OCI-LY7 (cell line): ENCODE measurements at places on chromosomes 12 and 14. TPM values are rescaled to one million over a fixed set of nuclear protein-coding genes. Genes with fewer than 3 reads are reported as not detected.

Gene RPGRIP1
- total RNA-seq: 0.39 and 0.51 TPM in 2 replicates

- no peak for DNase-seq
Observed at GRCh38 chr12:45192707-45193106, 23.2 kb upstream of the ANO6 start.

GRCh38 chr14:49492151-49492550 is 94.0 kb downstream of the RPS29 start:
- DNase-seq: no peak

DNA sequence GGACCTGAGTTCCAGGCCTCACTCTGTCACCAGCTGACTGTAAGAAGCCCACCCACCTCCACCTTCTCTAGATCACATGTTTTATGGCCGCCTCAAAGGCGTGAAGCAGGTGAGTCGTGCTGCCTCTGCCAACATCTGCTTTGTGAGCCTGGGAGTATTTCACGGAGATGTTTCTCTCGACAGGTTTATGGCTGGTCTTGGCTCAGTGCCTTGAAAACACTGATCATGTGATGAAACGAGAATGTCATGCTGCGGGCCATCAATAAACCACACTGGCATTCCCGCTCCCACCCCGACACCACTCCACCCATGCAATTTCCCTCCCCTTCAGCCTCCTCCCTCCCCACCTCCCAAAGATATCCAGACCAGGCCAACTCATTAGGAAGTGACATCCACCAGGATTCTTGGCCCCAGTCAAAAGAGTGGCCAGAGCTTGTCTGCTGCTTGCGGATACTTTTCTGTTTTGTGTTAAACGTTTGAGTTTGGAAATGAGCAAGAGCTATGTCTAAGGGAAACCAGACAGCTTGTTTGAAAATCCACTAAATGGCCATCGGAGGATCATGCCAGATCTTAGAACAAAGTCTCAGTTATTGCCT is 53.8 kb upstream of the NTF3 start:
- DNase-seq: no peak

Gene AMDHD1
- 2.6 and 2.8 TPM in 2 replicates for total RNA-seq

GRCh38 chr14:53409969-53410368 is 256.8 kb upstream of the DDHD1 start:
- DNase-seq: no peak

DNA sequence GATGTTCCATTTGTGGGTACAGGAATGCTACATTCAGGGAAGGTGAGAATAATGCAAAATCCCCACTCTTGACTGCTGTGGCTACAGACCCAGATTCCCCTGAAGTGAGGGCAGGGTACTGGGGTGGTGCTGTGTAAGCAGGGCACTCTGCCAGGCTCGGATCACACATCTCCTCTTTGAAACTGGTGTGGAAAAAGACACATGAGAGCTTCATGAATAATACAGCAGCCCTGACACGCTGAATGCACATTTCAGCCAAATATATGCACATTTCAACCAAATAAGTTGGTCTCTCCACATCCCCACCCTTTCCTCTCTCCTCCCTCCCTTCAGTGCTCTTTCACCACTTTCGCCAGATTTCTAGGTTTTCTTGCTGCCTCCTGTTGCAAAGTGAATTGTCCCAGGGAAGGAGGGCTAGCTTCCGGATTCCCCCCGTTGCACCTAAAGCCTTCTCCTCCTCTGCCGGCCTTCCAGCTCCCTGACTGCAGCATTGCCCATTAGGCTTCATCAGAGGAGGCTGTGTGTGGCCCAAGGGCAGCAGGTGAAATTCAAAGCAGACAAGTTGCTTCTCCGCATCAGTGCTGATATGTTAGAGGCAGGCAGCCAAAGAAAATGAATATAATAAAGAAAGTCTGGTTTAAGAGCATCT is 118.2 kb upstream of the TMCC3 start:
- DNase-seq: peak; percentile 74

- no peak for DNase-seq
Observed at GRCh38 chr12:64480148-64480547, 28.2 kb downstream of the TBK1 start.

DNA sequence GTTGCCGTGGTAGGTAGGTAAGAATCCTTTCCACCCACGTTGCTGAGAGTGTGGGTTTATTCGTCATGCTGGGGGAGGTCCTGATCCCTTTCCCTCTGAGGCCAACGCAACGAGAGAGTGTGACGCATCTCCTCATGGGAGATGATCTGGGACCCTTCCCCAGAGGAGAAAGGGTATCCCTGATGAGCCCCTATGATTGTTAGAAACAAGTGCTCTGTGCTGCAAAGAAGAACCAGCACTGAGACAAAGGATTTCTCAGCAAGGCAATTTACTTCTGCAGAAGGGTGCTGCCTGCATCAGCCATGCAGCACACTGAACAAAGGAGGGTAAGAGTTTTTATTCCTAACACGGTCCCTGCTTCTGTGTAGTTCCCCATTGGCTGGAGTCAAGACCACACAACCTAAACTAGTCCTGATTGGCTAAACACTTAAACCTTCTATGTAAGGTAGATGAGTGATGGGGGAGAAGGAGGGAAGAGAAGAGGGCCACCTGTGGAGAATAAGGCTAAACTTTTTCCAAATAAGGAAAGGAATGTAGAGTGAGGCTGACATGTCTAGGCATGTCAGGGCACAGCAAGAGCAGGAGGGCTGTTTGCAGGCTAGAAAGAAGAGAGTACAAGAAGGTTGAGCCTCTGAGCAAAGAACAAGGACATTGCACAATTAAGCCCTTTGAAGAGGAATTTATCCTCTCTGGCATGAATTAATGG is 21.3 kb downstream of the CLEC2A start:
- peak; percentile 7 for DNase-seq

GRCh38 chr12:94942663-94943062 is 60.8 kb downstream of the NDUFA12 start:
- DNase-seq: no peak

Gene FAM186B
- 2.4 and 2.8 TPM in 2 replicates for total RNA-seq

- peak; percentile 58 for DNase-seq
Observed at GRCh38 chr14:95442016-95442632, 74.3 kb downstream of the SYNE3 start.

DNA sequence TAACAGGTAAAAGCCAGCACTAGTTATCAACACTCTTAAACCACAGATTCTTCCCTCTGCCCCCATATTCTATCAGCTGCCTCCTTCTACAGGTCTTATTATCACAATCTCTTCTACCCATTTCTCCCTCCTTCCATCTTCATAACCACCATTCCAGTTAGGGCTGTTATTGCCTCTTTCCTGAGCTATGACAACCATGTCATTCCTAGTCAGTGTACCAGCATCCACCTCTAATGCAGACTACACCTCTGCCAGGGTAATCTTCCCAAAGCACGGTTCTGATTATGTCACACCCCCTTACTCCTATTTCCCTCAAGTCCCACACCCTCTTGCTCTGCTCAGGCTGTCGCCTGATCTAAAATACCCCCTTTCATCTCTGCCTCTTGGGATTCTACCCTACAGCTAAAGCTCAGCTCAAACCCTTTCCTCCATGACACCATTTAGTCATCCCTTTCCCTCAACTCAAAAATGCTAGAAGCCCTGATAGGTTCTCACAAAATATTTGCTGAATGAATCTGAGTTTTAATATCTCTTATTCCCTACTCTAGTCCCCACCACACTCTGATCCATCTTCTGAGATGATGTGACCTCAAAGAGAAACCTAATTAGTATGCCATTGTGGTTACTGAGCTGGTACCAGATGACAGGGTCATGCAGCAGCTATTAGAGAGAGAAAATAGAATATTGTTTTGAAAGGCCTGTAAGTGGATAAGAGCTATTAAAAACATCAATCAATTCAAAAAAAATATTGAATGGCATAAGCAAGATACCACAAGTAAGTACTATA is 11.7 kb downstream of the RACGAP1 start:
- no peak for DNase-seq

GRCh38 chr12:59375633-59376032 is 220.2 kb upstream of the SLC16A7 start:
- no peak for DNase-seq

GRCh38 chr14:73823339-73823885 is 28.2 kb upstream of the PTGR2 start:
- DNase-seq: no peak

GRCh38 chr12:98999559-98999958 is 354.5 kb downstream of the APAF1 start:
- DNase-seq: no peak

Gene MLH3
- total RNA-seq: 6.1 and 6.7 TPM in 2 replicates

GRCh38 chr12:2461645-2462044 is 333.1 kb upstream of the FKBP4 start:
- DNase-seq: no peak

DNA sequence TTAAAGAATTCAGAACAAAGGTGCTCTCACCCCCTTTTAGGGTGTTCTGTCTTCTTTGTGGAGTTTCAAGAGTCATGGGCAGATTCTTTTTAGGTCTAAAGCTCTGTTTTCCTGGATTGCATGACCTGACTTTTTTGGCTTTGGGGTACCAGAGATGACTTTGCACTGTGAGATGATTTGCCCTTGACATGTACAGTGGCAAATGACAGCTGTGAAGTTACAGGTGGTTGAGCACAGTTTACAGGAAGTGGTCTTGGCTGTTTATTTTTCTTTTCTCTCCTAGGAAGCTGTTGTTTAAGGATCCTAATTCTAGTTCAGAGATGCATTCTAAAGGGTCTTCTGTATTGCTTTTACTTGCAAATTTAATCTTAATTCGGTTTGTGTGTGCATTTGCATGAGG is 83.8 kb upstream of the METAP2 start:
- DNase-seq: peak; percentile 85

- DNase-seq: no peak
Observed at GRCh38 chr14:56180754-56181542, 62.7 kb downstream of the PELI2 start.

DNA sequence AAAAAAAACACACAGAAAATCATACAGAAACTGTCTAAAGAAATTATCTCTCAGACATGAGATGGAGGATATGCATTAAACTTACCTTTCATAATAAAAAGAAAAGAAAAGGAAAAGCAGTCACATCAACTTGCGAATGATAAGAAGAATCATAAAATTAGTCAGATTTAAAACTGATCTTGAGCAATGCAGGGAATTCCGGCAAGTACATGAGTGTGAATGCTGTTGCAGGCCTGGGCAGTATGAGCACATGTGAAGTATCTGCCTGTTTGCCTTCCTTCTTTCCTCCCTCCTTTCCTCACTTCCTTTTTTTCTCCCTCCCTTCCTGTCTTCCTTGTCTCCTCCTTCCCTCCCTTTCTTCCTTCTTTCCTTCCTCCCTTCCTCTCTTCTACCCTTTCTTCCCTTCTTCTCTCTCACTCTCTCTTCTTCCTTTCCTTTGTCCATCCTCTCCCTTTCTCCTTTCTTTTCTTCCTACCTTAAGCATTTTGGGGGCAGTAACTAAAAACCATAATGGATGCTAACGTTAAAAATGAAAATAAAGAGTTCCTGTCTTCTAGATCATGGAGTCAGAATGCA is 38.5 kb upstream of the SLC6A15 start:
- no peak for DNase-seq

GRCh38 chr12:30417697-30418231 is 277.9 kb downstream of the IPO8 start:
- no peak for DNase-seq

Gene AICDA
- total RNA-seq: 38.5 and 55.9 TPM in 2 replicates

- DNase-seq: no peak
Observed at GRCh38 chr14:64187331-64187730, 106.8 kb downstream of the ESR2 start.

DNA sequence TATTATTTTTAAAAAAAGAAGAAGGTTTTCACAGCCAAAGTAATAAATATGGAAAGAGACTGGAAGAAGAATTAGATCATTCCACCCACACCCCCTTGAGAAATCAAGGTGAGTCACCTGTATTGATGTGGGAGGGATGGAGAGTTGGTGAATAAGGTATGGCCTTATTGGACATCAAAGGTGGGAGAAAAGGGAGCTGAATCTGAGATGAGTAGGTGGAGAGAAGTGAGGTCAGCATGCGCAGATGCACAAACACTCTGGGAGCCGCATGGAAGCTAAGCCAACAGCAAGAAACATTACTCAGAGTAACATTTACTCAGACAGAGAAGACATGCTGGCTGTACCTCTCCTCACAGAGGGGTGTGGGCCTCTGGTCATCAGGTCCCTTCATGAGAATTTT is 113.1 kb upstream of the FOXG1 start:
- DNase-seq: no peak

GRCh38 chr14:104345621-104346462 is 207.5 kb downstream of the KIF26A start:
- no peak for DNase-seq

DNA sequence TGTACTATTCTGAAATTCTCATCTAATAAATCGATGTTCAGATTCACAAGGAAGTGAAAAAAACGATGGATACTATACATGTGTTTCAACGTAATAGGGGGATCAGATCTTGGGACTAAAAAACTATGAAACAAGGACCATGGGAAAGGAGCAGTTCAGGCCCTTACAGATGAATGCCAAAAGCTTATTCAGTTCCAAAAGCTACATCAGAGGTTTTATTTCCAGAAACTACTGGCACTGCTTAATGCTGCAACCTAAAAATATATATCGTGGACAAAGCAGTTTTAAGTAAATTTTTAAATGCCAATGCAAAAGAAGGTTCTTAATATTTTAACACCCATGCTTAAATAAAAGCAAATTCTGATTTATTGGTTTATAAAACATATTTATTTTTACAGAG is 38.5 kb downstream of the LRIG3 start:
- no peak for DNase-seq

DNA sequence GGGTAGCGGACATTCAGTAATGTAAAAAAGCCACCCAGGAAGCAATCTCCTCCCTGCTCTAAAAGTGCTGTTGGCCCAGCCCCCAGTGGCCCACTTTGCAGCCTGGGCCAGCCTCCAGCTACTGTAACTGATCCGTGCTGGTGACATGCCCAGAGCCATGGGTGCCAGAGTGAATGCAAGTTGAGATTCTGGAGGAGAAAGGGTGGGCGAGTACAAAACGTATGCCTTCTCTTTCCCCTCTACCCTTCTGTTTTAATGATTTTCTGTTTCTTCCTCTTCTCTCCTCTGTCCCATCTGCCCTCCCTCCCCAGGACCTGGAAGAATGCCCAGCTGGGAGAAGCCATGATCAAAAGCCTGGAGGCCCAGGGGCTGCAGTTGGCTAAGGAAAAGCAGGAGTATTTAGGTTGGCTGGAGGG is 16.9 kb downstream of the PLEKHD1 start:
- no peak for DNase-seq

DNA sequence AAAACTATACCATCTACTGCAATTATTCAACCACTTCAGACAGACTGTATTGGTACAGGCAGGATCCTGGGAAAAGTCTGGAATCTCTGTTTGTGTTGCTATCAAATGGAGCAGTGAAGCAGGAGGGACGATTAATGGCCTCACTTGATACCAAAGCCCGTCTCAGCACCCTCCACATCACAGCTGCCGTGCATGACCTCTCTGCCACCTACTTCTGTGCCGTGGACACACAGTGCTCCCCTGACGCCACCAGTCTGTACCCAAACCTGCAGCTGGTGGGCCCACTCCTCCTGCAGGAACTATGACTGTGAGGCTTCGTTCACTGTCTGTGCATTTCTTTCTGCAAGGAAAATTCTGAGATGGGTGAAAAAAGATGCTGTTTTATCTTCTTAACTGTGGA is 284.7 kb downstream of the DAD1 start:
- peak; percentile 16 for DNase-seq

Gene OLR1
- total RNA-seq: not detected in 2 replicates

GRCh38 chr14:63852271-63852816 is 460 bp upstream of the SYNE2 start:
- no peak for DNase-seq
